Endothelial cell (in vitro differentiated cells): ENCODE measurements at places on chromosomes 6 and 20.
A peak's percentile ranks its signal among the peaks of the same experiment; 100 is the strongest.

DNA sequence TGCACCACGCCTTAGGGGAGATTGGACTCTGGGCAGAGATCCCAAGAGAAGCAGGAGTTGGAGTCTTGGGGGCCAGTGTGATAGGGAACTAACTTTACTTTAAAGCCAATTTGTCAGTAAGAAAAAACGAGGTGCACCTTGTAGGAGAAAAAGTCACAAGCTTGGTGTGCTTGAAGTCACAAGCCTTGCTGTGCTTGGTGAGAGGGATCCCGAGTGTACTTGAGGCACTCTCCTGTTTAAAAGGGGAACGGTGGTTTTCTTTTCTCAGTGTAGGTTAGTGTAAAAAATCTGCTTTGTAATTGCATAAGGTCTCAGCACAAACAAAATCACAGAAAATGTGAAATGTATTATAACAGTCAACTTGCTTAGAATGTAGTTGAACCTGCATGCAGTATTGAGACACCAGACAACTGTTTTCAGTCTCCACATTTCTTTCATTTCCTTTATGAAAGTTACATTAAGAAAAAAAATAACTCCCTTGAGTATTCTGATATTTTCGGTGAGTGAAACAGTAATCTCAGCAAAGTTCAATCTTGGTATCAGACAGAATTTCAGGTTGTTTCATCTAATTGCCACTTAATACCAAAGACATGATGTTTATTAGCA lies 111.1 kb upstream of the DUSP22 start:
- H3K27ac ChIP-seq, result no peak overlapping the region
- no peaks in the 10 kb centered on the region for H3K4me1 ChIP-seq
- peaks cover 2% of the 10 kb centered on the region for H3K27me3 ChIP-seq
- no peak overlapping the region for H3K4me3 ChIP-seq
- H3K36me3 ChIP-seq, result no peaks in the 10 kb centered on the region

DNA sequence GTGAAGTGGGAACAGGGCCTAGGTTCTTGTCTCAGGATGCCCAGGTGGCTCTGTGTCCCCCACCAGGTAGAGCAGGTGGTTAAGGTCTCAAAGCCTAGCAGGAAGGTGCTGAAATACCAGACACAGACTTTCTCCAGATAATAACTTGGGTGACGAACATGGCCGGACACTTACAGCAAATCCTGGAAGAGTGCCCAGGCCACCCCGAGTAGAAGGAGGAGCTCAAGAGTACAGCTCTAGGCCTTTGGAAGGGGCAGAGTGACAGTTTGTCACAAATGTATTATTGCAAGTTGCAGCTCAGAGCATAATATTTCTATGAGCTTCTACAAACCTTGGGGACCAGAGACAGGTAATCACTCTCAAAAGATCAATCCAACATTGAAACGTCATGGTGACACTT lies 251.6 kb upstream of the SOX4 start:
- no peaks in the 10 kb centered on the region for H3K4me1 ChIP-seq
- DNase-seq, result no peak
- no peak overlapping the region for H3K4me3 ChIP-seq
- H3K27ac ChIP-seq, result no peak overlapping the region
- H3K27me3 ChIP-seq, result no peaks in the 10 kb centered on the region

GRCh38 chr6:132725471-132725870 lies 11.6 kb upstream of the VNN1 start:
- no peak overlapping the region for H3K27ac ChIP-seq
- peaks cover 2% of the 10 kb centered on the region for H3K4me1 ChIP-seq
- H3K4me3 ChIP-seq, result no peak overlapping the region
- no peaks in the 10 kb centered on the region for H3K36me3 ChIP-seq
- H3K27me3 ChIP-seq, result no peaks in the 10 kb centered on the region

- H3K27me3 ChIP-seq, result peaks cover 10% of the 10 kb centered on the region
- H3K27ac ChIP-seq, result peak overlapping the region; percentile 94
- peaks cover 35% of the 10 kb centered on the region for H3K4me1 ChIP-seq
- peak overlapping the region; percentile 99 for H3K4me3 ChIP-seq
- DNase-seq, result no peak
Observed at GRCh38 chr6:32154514-32155161, 697 bp downstream of the PPT2 start.

- no peak overlapping the region for H3K4me3 ChIP-seq
- H3K27me3 ChIP-seq, result no peaks in the 10 kb centered on the region
- H3K27ac ChIP-seq, result no peak overlapping the region
- H3K4me1 ChIP-seq, result no peaks in the 10 kb centered on the region
- no peaks in the 10 kb centered on the region for H3K36me3 ChIP-seq
Observed at GRCh38 chr6:153192943-153193885, 62.1 kb upstream of the RGS17 start.

DNA sequence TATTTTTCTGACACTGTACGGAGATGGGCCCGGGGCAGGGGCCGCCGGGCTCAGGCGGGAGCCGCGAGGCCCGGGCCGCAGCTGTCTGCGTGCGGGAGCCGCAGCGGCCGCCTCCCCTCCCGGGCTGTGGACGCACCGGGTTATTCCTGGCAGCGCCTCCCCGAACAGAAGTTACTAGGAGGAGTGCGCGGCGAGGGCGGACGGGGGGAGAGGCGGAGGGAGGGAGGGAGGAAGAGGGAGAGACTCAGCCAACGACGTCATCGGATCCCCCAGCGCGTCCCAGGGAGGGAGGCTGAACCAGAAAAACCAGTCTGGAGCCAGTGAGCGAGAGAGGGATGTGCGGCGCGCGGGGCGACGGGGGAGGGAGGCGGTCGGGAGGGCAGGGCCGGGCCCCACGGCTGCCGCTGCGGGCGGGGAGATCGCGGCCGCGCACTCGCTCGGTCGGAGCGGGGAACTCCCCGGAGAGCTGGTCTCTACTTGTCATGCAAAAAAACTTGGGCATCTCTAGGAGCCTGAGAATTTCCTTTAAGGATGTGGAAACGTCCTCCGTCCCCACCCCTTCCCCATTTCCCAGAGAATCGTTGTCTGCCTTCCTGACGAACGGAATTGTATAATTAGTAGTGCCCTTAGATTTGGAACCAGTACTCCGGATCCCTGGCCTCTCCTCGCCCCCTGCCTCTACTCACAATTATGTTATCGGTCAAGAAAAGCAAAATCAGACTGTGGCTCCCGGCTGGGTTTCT lies 1.4 kb upstream of the HIVEP2 start:
- H3K4me3 ChIP-seq, result peak overlapping the region; percentile 95
- H3K27ac ChIP-seq, result peak overlapping the region; percentile 96
- DNase-seq, result peak; percentile 86
- H3K4me1 ChIP-seq, result peaks cover 20% of the 10 kb centered on the region

GRCh38 chr20:59042151-59042795 lies at the start of gene PRELID3B:
Gene PRELID3B (minus strand): TSS chr20:59042786. CDS start chr20:59042730, 56 bp downstream.
- no peaks in the 10 kb centered on the region for H3K27me3 ChIP-seq
- peaks cover 21% of the 10 kb centered on the region for H3K4me1 ChIP-seq
- H3K4me3 ChIP-seq, result peak within 1 kb of the TSS; percentile 94

- no peak overlapping the region for H3K4me3 ChIP-seq
- DNase-seq, result no peak
- H3K27ac ChIP-seq, result no peak overlapping the region
- no peaks in the 10 kb centered on the region for H3K27me3 ChIP-seq
- H3K36me3 ChIP-seq, result no peaks in the 10 kb centered on the region
Observed at GRCh38 chr6:50935442-50935841, 116.8 kb downstream of the TFAP2B start.

GRCh38 chr6:134768931-134769330 lies 181.0 kb downstream of the ALDH8A1 start:
- no peak overlapping the region for H3K27ac ChIP-seq
- no peak overlapping the region for H3K4me3 ChIP-seq
- H3K27me3 ChIP-seq, result no peaks in the 10 kb centered on the region
- H3K36me3 ChIP-seq, result no peaks in the 10 kb centered on the region
- H3K4me1 ChIP-seq, result no peaks in the 10 kb centered on the region
- no peak for DNase-seq

- H3K36me3 ChIP-seq, result no peaks in the 10 kb centered on the region
- H3K4me3 ChIP-seq, result no peak overlapping the region
- no peaks in the 10 kb centered on the region for H3K27me3 ChIP-seq
Observed at GRCh38 chr6:50778696-50779095, 40.0 kb upstream of the TFAP2B start.

DNA sequence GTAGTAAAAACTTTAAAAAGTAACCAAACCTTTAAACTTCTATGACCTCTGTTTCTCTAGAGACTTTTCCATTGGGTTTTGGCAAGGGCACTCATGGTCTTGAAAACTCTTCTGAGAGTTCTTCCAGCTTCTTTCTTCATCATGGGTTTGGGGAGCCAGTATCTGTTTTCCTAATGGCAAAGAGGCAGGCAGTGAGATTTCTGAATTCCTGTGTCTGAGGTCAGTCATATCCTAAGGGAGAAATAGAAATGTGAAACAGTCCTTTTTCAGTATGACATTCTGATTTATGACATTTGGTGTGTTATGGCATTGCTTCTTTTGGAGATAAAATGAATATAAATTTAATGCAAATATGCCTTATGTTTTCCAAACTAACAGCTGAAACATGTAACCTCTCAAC lies 518.5 kb upstream of the MARCKS start:
- no peak overlapping the region for H3K27ac ChIP-seq
- H3K27me3 ChIP-seq, result peaks cover 1% of the 10 kb centered on the region
- DNase-seq, result no peak
- H3K4me3 ChIP-seq, result no peak overlapping the region

DNA sequence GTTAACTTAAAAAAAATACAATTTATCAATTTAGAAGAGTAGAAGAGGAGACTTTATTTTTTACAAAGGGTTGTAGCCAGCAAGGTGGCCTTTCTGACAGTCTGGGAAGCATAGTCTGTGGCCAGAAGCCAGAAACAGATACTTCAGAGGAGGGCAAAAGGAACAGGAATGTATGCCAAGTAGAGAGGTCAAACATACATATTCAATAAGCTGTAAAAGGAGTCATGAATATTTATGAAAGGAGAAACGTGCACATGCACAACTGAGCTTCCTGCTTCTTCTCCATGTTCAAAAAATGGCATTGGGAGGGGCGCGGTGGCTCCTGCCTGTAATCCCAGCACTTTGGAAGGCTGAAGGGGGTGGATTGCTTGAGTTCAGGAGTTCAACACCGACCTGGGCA lies 43.9 kb upstream of the FAM184A start:
- peaks cover 10% of the 10 kb centered on the region for H3K4me1 ChIP-seq
- no peak overlapping the region for H3K27ac ChIP-seq
- no peaks in the 10 kb centered on the region for H3K36me3 ChIP-seq
- H3K4me3 ChIP-seq, result no peak overlapping the region

- H3K27me3 ChIP-seq, result peaks cover 3% of the 10 kb centered on the region
- no peak overlapping the region for H3K27ac ChIP-seq
- no peaks in the 10 kb centered on the region for H3K36me3 ChIP-seq
- peaks cover 2% of the 10 kb centered on the region for H3K4me1 ChIP-seq
- DNase-seq, result no peak
Observed at GRCh38 chr6:128259730-128260685, 260.4 kb downstream of the PTPRK start.

- peak within 1 kb of the TSS; percentile 85 for H3K4me3 ChIP-seq
- H3K4me1 ChIP-seq, result peaks cover 32% of the 10 kb centered on the region
- peak; percentile 64 for DNase-seq
- no peak within 1 kb of the TSS for H3K27ac ChIP-seq
- peaks cover 29% of the 10 kb centered on the region for H3K27me3 ChIP-seq
Observed at GRCh38 chr6:35496841-35497570, at the start of gene TEAD3. Gene TEAD3 (minus strand): TSS chr6:35497079.

- peaks cover 4% of the 10 kb centered on the region for H3K4me1 ChIP-seq
- no peak overlapping the region for H3K27ac ChIP-seq
- DNase-seq, result no peak
Observed at GRCh38 chr20:61657721-61658377, 405.8 kb downstream of the CDH4 start.
